ENCODE measurements at places on chromosomes 3 and 15.

- DNase-seq, result no peak
Observed at GRCh38 chr3:194138732-194139070, 2.8 kb downstream of the HES1 start.

GRCh38 chr3:86793786-86794185 is 197.2 kb downstream of the VGLL3 start:
- no peak for DNase-seq

DNA sequence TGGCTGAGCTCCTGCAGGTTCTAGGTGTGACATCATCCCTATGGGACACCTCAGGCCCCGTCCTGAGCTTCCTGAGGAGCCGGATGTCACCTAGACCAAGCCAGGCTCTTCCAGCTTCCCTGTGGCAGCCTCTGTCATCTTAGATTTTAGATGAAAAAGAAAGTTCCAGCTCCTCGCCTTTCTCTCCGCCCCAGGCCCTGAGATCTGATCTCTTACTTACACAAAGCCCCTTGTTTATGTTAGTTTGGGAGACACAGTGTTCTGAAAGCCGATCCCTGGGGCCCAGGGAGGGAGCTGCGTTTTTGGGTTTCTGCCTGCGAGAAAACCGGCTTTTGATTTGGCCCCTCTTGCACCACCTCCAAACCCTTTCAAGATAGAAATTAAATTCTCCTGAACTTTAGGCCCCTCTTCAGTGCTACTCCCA is 40.2 kb upstream of the FAM107A start:
- no peak for DNase-seq

GRCh38 chr3:153144071-153144470 is 18.0 kb upstream of the RAP2B start:
- DNase-seq, result no peak

GRCh38 chr3:2082871-2083480 is 15.7 kb upstream of the CNTN4 start:
- DNase-seq, result no peak

- DNase-seq, result no peak
Observed at GRCh38 chr3:152811974-152812760, 22.8 kb upstream of the P2RY1 start.

DNA sequence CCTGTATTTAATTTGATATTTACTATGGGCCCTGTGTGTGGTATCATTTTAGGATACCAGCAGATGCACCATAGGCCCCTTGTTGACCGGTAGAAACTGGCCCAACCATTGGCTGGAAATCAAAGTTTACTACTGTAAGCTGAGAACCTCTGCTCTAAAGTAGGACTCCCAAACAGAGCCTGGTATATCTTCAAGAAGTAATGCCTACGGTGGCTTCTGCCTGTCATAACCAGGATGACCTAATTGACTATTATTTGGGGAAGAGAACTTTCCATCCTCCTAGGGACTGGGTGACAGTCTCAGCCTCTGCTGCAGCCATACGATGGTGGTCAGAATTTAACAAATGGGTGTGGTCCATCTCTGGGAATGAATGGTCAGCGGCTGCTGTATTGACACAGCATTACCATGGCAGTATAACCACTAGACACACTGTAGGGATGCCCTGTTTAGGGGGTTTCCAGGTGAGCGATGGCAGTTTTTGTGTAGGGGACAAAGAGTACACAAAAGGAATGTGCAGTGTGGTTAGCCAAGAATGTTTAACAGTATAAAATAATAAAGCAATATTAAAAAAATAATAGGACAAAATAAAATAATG is 37.3 kb downstream of the RARB start:
- no peak for DNase-seq

- no peak for DNase-seq
Observed at GRCh38 chr3:13536832-13537231, 12.1 kb upstream of the FBLN2 start.

GRCh38 chr3:171971919-171972514 is 67.4 kb upstream of the FNDC3B start:
- DNase-seq, result no peak

GRCh38 chr3:139129892-139130291 is 85.2 kb upstream of the PRR23C start:
- no peak for DNase-seq

DNA sequence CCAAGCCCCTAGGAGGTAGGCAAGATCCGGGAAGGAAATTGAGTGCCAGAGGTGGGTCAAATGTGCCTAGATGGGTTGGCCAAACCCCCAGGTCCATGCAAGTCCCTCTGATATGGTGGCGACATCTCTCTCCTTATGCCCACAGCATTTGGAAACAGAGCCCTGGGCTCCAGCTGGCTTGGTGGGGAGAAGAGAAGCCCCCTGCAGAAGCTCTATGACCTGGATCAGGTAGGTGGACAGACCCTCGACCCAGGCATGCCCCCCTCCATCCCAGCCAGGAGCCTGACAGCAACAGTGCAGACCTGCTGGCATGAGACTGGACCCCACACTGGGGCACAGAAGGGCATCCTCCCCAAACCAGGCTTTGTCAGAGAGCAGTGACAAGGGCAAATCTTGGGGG is 12.2 kb downstream of the CHST13 start:
- DNase-seq, result no peak

DNA sequence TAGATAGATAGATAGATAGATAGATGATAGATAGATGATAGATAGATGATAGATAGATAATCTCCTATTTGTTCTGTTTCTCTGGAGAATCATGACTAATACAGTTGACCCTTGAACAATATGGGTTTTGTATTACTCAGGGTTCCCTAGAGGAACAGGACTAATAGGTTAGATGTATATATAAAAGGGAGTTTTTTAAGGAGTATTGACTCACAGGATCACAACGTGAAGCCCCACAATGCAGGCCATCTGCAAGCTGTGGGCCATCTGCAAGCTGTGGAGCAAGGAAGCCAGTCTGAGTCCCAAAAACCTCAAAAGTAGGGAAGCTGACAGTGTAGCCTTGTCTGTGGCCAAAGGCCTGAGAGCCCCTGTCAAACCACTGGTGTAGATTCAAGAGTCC is 67.6 kb downstream of the PYDC2 start:
- no peak for DNase-seq

- peak; percentile 3 for DNase-seq
Observed at GRCh38 chr15:28912422-28912821, 26.6 kb downstream of the APBA2 start.

GRCh38 chr3:10533737-10534023 is 28.3 kb upstream of the ATP2B2 start:
- DNase-seq, result no peak

- DNase-seq, result no peak
Observed at GRCh38 chr3:147507638-147508286, 98.6 kb downstream of the ZIC1 start.

DNA sequence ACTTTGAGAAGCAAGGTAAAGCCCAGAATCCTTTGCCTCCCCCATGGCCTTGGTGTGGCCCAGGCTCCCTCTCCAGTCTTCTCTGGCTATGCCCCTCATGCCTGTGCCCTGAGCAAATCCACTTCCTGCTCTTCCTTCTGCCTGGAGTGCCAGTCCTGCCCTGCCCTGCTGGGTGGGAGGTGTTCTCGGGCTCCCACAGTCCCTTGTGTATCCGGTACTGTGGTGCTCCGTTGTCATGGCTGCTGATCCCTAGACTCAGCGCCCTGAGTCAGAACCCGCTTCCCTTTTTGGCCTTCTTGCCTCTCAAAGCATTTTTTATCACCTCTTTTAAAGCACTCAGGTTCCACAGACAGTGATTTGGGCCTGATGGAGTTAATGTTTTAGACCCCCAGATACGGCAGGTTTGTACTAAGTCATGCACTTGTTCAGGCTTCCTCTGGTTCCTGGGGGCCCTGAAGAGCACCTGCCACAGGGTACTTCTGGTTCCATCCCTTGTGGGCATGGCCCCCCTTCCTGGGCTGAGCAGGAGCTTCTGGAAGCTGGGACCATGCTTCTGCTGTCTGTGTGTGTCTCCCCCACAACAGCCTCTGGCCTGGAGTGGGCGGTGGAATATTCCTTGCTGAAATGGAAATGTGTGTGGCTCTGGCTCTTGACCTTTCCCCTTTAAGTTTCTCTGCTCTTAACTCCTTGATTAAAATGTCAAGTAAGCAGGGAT is 29.6 kb upstream of the ADAMTS7 start:
- DNase-seq, result no peak

DNA sequence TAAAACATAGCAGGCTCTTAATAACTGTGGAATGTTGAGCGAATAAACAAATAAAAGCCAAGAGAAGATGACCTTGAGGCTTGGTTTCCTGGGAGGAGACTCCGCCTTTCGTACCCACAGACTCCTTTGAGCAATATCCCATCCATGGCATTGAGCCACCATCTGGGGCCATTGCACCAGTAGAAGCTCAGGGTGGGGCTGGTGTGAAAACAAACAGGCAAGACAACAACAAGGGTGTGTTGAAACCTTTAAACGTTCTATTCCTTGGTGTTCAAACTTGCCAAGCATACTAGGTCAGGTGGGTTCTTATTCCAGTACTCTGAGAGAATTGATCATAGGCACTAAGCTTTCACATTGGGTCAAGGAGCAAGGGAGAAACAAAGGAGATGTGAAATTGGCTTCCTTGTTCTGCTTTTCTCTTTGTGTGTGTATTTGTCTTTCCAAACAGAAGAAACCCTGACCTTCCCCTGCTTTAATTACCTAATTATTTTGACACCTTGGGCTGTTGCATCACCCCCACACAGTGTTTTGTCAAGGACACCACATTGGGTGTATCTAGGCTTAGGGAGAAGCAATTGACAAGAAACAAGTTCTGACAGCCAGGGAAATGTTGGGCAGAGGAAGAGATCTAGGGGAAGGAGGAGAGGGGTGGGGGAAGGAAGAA is 105.1 kb upstream of the BCL6 start:
- DNase-seq, result no peak

GRCh38 chr15:80970658-80971057 is 19.0 kb downstream of the MESD start:
- DNase-seq, result no peak

DNA sequence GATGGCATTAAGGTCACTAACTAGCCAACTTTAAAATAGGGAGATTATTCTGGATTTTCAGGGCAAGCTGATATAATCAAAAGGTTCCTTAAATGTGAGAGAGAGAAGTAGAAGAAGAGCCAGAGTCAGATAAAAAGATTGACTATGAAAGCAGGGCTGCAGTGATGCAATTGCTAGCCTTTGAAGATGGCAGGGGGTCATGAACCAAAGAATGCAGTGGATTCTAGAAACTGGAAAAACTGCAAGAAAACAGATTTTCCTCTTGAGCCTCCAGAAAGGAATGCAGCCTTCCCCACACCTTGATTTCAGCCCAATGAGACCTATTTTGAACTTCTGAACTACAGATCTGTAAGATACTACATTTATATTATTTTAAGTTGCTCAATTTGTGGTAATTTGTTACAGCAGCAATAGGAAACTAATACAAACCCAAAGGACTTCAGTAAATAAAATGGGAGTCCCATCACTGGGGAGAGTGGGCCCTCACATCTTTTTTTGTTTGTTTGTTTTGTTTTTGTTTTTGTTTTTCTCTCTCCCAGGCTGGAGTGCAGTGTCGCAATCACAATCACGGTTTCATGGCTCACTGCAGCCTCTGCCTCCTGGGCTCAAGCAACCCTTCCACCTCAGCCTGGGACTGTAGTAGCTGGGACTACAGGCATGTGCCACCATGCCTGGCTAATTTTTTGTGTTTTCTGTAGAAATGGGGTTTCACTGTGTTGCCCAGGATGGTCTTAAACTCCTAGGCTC is 31.4 kb upstream of the RYK start:
- no peak for DNase-seq

DNA sequence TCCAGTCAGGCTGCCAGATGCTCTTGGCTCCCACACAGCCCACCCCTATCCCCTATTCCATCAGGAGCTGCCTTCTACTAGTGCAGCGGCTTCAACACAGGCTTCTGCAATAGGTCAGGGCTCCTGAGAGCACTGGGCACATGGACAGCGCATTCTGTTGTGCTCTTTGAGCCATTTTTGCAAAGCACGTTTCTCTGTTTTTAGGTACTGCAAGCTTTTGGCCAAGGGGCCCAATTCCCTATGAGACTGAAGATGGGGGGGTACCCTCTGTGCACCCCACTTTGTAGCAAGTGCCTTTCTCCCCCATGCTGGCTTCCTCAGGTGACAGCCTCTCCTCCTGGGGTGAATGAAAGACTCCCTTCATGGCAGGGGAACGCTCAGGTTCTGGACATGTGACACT is 31.2 kb downstream of the CHDH start:
- no peak for DNase-seq

GRCh38 chr15:55183679-55184078 is 13.1 kb downstream of the RSL24D1 start:
- no peak for DNase-seq

- no peak for DNase-seq
Observed at GRCh38 chr3:125179143-125179883, 33.2 kb downstream of the SLC12A8 start.

DNA sequence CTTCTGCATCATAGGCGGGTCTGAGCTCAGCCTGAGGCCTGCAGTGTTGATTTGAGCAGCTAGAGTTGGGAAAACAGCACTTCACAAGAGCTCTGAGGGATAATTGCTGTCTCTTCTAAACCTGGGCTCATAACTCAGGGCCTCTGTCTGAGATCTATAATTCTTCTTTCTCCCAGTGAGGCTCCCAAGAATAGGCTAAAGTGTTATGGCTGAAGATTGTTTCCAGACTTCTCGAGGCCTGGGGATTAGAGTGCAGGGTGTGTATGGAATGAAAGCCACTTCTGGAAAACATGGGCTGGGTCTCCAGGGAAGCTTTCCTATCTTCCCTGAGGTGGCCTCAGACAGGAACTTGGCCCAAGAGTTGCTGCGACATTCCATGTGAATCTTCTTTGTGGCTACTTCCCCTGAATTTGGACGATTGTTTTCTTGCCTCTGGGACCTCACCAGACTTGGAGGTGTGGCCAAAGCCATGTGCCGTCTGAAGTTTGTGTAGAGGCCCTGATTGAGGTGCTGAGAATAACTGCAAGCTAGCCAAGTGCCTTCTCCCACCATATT is 26.5 kb downstream of the MTMR14 start:
- no peak for DNase-seq

DNA sequence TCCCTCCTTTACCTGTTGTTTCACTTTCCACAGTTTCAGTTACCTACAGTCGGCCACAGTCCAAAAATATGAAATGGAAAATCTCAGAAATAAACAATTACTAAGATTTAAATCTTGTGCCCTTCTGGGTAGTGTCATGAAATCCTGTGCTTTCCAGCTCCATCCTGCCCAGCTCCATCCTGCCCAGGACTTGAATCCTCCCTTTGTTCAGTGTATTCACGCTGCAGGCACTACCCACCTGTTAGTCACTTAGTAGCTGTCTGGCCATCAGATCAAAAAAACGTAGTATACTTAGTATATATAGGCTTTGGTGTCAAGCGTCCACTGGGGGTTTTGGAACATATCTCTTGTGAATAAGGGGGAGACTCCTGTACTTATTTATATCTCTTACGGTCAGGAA is 329.0 kb upstream of the SEMA6D start:
- no peak for DNase-seq

- DNase-seq, result no peak
Observed at GRCh38 chr15:22861161-22861560, 22.7 kb downstream of the NIPA2 start.

GRCh38 chr3:15330031-15330596 is 2.3 kb downstream of the SH3BP5 start:
- no peak for DNase-seq

DNA sequence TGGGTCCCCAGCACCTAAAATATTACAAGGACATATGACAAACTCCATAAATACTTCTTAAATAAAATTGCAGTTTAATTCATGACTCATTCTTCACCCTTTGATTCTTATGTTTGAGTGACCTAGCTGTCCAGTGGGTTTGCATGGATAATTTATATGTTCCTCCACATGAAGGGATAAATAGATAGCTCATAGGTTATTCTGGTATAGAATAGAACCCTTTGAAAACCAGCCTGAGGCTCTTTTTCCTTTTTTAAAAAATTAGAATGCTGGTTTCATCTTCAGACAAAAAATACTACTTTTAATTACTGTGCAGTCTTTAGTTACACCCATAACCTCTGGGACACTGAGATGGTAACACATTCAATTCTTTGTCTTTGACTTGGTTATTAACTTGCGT is 97.1 kb upstream of the SAMMSON start:
- no peak for DNase-seq
